Lower lobe of right lung (tissue), 2 donors: ENCODE measurements at places on chromosomes 6 and 20.

- DNase-seq: no peak
Observed at GRCh38 chr6:48883116-48883515, 579.9 kb downstream of the MMUT start.

DNA sequence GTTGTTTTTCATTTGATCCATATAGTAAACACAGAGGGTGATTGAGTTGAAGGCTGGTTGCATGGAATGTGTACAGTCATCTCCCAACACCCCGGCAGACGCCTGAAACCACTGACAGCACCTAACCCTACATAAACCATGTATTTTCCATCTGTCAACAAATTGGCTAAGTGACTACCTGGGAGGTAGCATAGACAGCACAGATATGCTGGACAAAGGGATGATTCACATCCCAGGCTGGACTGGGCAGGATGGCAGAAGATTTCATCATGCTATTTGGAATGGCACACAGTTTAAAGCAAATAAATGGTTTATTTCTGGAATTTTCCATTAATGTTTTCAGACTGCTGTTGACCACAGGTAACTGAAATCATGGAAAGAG lies 4.4 kb upstream of the VIP start:
- no peak for DNase-seq

DNA sequence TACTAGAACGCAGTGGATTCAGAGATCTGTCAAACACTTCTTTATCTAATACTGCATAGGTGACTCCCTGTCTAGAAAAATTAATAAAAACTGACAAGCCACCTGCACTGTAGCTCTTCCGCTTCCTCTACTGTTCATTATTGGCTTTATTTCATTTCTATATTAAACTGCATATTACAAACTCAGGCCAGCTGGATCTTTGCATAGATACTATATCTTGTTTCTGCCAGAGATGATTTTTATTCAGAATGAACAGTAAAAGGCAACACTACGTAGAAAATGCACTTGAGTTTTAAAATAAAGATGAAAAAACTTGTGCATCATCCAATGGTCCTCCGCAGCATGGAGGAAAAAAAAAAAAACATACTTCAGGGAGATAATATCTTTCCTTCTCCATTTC lies 508.3 kb downstream of the PRKN start:
- no peak for DNase-seq

DNA sequence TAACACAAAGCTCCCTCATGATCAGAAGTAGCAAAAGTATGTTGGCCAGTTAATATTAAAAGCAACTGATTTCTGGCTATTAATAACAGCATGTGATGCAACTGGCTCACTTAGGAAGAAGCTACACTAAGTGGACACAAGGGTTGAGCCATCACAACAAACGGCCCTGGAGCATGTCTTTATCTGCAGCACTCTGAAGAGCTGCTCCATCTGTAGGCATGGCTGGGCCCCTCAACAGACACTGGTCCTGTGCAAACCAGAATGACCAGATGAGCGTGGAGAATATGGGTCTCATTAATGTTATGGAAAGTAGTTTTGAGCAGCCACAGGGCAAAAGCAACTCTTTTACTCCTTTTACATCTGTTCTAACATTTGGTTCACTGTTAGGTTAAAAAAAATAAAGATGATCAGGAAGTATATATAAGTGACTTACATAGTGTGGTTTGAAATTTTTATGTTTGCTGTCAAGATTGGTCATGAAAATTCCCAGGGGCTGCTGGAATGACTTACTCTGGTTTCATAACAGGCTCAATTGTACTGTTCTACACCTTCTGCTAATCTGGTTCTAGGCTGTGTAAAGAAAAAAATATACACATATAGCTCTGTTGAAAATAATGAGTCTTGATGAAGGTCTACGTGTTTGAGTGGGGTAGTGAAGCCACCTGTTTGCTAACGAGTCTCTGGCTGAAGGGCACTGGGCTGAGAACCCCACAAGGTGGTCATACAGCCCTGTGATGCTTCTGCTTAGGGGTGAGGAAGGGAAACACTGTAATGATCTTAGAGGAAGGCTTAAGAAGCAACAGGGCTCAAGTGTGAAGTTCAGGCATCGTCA lies 58.1 kb downstream of the INSM1 start:
- DNase-seq: no peak

- DNase-seq: no peak
Observed at GRCh38 chr6:5626727-5627426, 365.6 kb downstream of the FARS2 start.

DNA sequence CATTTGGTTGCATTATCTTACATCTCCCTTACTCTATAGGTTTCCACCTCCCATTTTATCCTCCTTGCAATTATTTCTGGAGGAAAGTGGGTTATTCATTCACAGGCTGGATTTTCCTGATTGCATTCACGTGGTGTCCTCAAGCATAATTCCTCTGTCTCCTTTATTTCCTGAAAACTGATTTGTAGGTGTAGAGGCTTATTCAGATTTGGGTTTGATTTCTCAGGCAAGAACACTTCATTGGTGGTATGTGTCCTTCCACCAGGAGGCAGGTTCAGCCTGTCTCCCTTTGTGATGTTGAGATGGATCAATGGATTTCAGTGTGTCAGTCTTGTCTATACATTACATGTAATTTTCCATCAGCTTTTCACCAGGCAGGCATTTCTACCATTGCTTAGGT lies 17.3 kb downstream of the DNPH1 start:
- DNase-seq: no peak

DNA sequence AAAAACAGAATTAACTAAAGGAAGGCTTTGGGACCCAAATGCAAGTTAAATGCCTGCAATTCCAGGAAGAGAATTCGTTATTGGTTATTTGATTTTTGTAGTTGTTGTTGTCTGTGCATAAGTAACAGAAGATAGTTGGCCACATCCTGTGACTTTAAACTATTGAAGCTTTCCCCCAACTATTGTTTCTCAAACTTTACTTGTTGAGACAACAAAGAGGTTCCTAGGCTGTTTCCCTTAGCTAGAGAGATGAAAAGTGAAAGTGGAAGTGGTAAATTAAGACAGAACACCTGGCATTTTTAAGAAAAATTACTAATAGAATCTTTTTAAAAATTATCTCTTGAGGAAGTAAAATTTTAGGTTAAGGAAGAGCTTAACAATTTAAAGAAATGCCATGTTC lies 525.2 kb downstream of the PKHD1 start:
- no peak for DNase-seq

GRCh38 chr6:140641412-140641811 lies 1267.0 kb upstream of the CITED2 start:
- no peak for DNase-seq

GRCh38 chr6:39892490-39893129 lies 41.7 kb downstream of the MOCS1 start:
- peak; percentile 73 for DNase-seq

DNA sequence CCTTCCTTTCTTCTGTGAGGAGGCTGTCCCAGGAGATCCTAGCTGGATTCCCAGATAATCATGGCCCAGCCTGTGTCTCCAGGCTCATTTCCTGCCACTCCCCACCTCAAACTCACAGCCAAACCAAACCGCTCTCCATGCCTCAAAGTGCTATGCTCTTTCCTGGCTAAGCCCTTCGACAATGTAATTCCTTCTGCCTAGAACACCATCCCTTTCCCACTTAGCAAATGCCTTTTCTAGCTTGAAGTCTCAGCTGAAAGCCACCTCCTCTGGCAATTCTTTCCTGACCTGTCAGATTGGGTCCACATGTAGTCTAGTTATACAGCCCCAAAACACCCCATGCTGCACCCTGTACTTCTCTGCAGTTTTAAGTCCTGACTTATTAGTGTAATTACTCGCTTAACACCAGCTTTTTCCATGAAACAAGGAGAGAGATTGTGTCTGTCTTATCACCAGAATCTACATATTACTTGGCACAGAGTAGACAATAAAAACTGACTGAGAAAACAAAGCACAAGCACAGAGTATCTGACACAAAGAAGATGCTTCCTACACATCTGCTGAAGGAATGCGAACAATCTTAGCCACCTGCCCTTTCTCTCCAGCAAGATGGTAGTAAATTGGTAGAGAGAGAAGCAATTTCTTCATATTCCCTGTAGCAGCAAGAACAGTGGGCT lies 5.4 kb downstream of the TRIM26 start:
- DNase-seq: no peak

GRCh38 chr20:24677626-24678315 lies 208.3 kb downstream of the SYNDIG1 start:
- no peak for DNase-seq

- DNase-seq: no peak
Observed at GRCh38 chr6:163085426-163085825, 329.1 kb upstream of the QKI start.

GRCh38 chr6:22471132-22471690 lies 98.2 kb upstream of the HDGFL1 start:
- DNase-seq: peak; percentile 54

- no peak for DNase-seq
Observed at GRCh38 chr6:10999994-11000393, 44.1 kb downstream of the ELOVL2 start.

DNA sequence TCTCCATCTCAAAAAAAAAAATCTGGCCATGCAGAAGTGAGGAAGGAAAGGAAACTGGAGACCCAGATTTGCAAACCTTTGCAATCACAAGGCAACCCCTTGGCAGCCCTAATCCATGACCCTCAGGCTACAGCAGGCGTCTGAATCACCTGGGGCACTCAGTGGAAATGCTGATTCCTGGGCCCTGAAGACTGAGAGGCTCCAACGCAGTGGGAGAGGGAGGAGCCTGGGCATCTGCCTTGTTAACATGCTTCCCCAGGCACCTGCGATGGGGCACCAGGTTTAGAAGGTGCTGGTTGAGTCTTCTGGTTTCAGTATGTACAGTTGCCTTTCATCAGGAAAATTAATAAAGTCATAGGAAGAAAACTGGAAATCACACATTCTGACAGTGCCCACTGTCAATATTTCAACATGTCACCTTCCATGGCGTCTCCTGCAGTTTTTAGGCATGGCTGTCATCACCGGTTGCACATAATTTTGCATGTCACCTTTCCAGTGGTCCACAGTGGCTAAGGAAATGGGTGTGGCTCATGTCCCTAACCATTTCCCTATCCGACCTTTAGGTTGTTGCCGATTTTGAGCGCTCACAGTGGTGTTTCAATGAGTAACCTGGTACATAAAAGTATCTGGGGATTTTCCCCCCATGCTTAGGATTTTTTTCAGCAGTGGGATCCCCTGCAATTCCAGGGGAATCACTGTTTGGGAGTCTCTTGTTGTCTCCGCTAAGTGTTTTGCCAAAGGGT lies 56.9 kb downstream of the PREX1 start:
- no peak for DNase-seq

- DNase-seq: peak; percentile 65
Observed at GRCh38 chr6:15400572-15401004, 154.7 kb downstream of the JARID2 start.

GRCh38 chr6:132365281-132365907 lies 35.9 kb downstream of the MOXD1 start:
- no peak for DNase-seq

- DNase-seq: no peak
Observed at GRCh38 chr6:45736134-45736533, 279.5 kb downstream of the CLIC5 start.

- no peak for DNase-seq
Observed at GRCh38 chr6:83413068-83413467, 17.8 kb downstream of the ME1 start.

DNA sequence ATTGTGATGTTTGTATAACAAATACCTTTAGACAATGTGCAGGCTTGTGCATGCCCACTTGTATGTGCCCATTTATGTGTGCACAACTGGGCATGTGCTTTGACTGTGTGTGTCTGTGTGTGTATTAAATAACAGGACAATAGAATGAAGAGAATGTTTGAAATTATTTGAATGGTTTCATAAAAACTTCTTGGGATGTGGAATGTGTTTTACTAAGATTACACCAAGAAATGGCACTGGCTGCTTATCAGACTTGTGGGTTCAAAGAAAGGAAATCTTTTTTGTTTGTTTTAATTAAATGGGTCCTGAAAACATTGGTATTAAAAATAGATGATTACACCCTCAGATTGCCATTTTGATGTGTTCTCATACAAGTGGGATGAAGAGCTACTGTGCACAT lies 191.6 kb upstream of the CCN2 start:
- no peak for DNase-seq

DNA sequence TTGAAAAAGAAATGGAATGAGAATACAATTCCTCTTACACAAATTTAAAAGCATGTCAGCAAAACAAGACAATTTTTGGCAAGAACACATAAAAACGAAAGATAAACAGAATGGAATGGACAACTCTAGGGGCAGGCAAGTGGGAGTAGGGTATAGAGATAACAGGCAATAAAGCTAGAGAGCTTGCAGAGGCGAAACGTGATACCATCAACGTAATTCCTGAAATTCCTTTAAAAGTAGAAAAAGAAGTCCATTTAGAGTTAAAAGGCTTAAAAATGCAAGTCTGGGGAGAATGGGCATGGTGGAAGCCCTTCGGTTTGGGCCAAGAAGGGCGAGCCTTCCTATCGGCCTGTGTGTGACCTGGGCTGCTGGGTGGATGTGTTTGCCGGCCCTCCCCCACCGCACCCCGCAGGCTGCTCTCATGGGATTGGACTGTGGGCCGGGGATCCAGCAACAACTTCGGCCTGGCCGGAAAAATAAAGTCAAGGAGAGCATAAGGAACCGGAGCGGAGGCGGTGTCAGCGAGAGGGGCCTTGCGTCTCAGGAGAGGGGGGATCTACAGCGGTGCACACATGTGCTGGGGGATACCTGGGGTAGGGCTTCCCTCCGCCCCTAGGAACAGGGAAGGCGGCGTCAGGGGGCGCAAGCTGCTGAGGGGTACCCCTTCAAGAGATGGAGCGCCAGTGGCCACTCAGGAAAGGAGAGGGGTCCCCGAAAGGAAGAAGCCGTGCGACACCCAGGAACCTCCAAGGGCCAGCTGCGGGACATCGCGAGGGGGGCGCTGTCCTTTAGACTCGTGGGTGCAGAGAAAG lies 4.1 kb downstream of the TMEM239 start:
- no peak for DNase-seq

DNA sequence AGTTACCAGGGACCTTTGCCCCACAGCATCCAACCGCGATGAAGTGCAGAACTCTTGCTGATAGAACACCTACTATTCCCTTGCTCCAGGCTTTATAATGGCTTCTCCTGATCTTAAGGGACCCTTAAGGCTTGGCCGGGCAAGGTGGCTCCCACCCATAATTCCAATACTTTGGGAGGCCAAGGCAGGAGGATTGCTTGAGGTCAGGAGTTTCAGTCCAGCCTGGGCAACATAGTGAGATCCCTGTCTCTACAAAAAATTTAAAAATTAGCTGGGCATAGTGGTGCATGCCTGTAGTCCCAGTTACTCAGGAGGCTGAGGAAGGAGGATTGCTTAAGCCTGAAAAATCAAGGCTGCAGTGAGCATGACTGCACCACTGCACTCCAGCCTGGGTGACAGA lies 68.8 kb downstream of the GCNT2 start:
- DNase-seq: no peak

GRCh38 chr6:123118811-123119210 lies 122.8 kb downstream of the CLVS2 start:
- no peak for DNase-seq

- no peak for DNase-seq
Observed at GRCh38 chr20:34943808-34944567, 11.6 kb downstream of the GSS start.
